RPMI7951 (cell line): ENCODE measurements at places on chromosomes 6 and 20.

DNA sequence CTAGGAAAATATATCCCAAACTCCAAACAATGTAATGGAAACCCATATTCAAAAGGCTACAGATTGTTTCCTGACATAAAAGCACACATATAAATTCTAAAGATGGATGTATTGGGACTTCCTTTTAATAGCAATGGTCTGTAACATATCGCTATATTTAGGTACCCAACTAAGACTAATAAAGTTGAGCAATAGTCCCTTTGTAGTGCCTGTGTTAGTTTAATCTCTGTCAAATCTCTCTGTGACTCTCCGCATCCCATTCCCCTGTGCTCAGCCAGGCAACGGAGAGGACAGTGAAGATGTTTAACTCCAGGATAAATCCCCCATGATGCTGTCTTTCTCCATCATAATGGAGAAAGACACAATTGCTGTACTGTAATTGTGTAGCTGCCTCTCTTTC, 19.0 kb downstream of the RCAN2 start:
- DNase-seq = no peak

GRCh38 chr6:154766288-154766687, 33.1 kb downstream of the SCAF8 start:
- DNase-seq = peak; percentile 2

DNA sequence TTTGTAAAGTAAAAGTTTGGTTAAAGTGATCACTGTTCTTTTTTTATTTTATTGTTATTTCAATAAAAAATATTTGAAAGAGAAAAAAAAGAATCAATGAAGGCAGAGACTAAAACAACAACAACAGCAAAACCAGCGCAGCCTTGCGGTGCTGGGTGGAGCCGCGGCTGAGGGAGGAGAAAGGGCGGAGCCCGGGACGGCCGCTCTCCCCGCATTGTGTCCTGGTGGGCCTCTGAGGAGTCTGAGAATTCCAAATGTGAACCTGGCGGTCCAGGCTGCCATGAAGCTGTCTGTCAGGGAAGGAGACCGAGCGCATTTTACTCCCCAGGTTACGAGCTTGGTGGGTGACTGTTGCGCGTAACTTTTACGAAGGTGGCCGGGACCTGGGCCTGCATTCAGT, 43.2 kb downstream of the TMEM242 start:
- DNase-seq = no peak

GRCh38 chr6:114375541-114376192, 32.8 kb upstream of the HS3ST5 start:
- no peak for DNase-seq

DNA sequence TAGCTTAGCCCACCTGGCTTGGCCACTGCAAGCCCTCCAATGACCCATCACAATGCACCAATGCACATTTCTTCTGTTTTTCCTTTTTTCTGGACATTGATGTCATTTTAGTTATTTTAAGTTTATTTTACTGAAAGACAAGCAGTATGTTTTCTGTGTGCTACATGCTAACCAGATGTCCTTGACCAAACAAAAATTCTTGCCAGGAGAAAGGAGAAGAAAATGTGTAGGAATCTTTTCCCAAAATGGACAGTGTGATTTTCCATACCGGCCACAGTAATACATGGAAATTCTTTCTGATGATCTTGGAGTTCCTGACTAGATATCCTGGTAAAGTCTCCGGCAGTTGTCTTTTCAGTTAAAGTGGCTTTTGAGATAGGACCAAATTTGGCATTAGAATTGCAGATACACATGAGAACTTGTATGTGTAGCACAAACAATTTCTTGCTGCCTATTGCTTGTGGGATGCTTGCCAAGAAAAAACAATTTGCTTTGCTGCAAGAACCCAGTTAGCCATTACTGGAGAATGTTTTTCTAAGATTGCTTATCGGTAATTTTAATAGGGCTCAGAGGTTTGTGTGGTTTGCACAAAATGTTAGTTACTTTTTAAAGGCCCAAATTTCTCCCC, 696.5 kb upstream of the CITED2 start:
- DNase-seq = peak; percentile 90

GRCh38 chr6:47168180-47168579, 126.0 kb upstream of the ADGRF1 start:
- peak; percentile 99 for DNase-seq

DNA sequence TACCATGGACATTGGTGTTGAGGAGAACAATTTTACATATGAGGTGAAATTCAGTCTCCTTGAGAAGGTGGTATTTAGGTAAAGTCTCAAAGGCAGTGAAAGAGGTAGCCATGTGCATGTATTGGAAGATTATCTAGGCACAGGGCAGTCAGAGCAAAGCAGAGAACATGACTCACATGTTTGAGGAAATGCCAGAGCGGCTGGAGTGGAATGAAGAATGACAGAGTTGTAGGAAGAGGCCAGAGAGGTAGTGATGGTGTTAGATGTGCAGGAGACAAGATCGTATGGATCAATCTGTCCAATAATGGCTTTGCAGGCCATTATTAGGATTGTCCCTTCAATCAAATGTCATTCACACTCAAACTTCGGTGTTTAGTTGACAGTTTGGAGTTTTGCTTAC, 449.4 kb upstream of the PTCHD4 start:
- DNase-seq = peak; percentile 21

DNA sequence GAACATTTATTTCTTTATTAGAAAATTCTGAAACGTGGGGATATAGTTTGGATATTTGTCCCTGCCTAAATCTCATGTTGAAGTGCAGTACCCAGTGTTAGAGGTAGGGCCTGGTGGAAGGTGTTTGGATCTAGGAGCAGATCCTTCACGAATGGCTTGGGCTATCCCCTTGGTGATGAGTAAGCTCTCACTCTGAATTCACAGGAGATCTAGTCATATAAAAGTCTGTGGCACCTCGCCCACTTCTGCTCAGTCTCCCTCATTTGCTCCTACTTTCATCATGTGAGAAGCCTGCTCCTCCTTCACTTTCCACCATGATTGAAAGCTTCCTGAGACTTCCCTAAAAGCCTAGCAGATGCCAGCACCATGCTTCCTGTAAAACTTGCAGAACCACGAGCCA, 96.8 kb upstream of the GJE1 start:
- no peak for DNase-seq

DNA sequence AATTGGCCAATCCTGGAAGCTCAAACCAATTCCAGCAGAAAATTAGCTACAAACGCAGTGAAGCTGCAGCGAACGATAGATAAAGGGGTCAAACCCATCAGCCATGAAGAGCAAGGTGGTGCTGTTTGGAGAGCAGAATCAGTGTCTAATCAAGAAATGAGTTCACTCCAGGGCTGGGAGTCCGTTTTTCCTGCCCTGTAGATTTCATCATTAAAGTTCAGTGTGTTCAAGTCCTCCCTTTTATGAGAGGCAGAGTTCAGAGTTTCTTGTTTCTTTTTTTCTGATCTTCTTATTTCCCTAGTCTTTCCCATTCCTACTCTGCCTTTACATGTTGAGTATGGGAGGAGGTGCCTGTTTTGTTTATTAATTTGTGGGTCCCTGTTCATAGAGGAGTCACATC, 30.4 kb downstream of the SLC17A1 start:
- DNase-seq = no peak

- DNase-seq = no peak
These were observed 31.4 kb downstream of the ALDH8A1 start for GRCh38 chr6:134918418-134918961.

DNA sequence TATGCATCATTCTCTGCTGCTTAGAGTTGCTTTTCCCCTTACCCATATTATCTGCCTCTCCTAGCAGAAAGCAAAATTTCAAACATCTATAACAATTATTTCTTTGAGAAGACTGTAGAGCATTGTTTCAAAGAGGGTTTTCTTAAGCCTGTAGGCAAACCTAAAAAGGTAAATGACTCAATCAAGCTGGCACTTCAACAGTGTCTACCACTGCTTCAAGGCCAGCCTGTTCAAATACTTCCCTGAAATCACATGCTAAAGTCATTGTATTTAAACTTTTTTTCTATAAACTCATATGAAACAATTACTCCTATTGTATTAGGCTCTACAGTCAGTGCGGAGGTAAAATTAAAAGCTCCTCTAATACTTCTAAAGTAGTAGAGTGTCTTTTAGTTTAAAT, 87.1 kb downstream of the OGFRL1 start:
- DNase-seq = no peak
